ENCODE measurements at places on chromosomes 2 and 18.

DNA sequence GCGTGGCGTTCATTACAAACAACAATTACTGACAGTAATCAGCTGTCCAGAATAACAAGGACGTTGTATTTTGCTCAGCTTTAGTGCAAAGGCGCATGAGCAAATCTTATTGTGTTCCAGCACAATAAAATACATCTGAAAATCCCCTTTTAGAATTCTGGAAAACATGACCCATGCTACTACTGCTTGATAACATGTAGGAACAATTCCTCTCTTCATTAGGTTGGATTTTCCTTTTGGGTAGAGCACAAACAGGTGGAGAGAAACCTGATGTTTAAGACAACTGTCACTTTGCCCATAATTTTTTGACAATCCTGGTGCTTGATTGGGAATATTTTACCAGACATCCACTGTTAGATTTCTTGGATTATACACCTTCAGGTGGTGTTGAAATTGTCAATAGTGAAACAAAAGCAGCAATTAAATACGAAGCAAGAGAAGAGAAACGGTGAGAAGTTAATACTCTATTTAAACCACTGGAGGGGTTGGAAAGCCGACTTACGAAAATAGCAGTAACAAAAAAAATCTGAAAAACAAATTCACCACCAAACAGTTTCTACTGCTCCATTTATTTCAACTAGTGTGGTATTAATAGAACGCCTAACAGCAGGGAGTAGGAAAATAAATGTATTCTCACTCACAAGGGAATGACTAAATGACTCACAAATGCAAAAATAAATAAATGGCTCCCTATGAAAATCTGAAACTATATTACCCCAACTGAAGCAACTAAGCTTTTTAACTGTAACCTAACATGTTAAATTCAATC lies 102.7 kb downstream of the CPO start:
- no peak for DNase-seq

DNA sequence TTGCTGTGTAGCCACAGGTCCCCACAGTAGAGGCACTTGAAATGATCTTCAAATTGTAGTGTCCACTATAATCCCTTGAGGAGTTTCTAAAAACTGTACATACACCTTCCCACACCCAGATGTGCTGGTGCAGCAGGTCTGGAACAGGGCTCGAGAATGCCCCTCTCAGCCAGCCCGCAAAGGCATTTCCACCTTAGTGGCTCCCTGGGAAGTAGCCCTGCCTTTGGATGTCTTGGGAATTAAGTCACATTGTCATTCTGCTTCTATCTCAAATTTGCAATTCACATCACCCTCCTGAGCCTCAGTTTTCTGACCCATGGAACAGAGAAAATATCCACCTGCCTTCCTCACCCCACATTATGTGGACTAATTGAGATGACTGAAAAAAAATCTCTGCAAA lies 44.3 kb upstream of the TCF7L1 start:
- no peak for DNase-seq

- DNase-seq = no peak
Measured at GRCh38 chr2:237464757-237465391, 22.2 kb upstream of the MLPH start.

- no peak for DNase-seq
Measured at GRCh38 chr18:37298816-37299215, 266.8 kb downstream of the CELF4 start.

DNA sequence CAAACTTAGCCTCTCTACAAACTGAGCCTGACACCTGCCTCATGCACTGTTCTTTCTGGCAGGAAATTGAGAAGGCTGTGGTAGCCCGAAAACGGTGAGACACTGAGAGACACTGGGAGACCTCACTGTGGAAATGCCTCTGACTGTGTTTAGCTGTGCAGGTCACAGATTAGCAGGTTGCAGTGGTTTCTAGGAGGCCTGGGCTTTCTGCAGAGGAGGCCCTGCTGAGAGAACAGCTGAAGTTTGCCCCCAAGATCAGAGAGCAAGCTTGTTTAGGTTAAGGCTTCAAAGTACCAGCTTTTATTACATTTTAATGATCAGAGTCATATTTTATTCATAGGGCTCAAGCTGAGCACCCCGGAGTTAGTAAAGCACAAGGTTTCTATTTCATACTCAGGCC lies 68.7 kb upstream of the LYPD6 start:
- no peak for DNase-seq
